Activated T-cell treated with anti-CD3 and anti-CD28 coated beads for 4 hours (primary cell): ENCODE measurements at places on chromosomes 11 and 22.

- no peak for DNase-seq
Measured at GRCh38 chr22:46030231-46030880, 53.4 kb upstream of the WNT7B start.

GRCh38 chr11:36702330-36703054 is 104.5 kb upstream of the RAG2 start:
- no peak for DNase-seq

DNA sequence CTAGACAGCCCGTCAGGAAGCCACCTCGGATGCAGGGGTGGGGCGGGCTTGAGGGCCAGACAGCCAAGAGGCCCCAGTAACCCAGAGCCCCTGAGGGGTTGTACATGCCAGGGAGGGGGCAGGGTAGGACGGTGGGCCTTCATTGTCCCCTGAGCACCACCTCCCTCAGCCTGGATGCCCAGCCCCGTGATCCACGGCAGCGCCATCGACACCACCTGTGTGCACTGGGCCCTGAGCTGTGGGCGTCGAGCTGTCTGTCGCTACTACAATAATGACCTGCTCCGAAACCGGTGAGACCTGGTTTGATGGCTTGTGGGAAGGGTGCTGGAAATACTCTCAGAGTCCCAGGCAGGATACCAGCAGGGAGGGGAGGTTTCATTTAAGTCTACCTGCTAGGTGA is 37.4 kb upstream of the TPBGL start:
- DNase-seq = no peak

DNA sequence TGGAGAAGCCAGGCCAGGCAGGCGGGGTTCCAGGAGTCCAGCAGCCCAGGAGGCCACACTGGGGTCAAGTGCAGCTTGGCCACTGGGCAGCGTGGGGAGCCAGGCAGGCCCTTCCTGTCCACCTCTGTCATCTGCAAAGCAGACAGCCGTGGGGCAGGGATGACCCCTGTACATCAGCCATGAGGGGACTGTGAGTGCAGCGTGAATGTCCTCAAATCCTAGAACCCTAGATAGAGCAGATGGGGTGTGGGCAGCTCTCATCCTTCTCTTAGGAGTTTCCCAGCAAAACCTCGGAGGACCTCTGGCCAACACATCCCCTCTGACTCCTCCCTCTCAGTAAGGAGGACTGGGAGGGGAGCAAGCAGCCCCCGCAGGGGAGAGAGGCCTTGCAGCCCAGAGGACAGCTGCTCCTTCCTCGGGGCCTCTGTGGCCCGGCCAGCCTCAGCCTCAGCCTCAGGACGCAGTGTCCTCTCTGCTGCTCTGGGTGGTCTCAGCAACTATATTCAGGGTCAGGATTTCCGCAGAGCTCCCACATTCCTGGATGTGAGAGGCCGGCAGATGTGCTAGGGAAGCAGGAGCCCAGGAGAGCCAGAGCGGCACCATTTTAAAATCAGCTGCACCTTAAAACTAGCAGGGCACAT is 820.5 kb downstream of the BRD1 start:
- DNase-seq = no peak

DNA sequence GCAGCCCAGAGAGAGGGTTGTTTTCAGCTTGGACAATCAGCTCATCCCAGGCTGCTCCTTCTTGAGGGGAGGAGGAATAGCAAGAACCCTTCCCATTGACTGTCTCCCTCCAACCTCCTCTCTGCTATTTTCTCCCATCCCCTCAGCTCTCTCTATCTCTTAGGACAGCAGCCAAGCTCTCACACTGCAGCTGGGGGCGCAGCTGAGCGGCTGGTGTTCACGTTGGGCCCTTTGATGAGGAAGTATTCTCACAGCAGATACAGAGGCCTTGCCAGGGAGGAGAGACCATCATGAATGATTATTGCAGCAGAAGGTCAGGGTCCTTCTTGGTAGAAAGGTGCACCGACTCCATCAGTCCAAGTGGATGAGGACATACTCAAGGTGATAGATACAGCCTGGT is 26.5 kb upstream of the CADM1 start:
- no peak for DNase-seq

GRCh38 chr11:33490842-33491370 is 209.7 kb downstream of the C11orf91 start:
- no peak for DNase-seq

DNA sequence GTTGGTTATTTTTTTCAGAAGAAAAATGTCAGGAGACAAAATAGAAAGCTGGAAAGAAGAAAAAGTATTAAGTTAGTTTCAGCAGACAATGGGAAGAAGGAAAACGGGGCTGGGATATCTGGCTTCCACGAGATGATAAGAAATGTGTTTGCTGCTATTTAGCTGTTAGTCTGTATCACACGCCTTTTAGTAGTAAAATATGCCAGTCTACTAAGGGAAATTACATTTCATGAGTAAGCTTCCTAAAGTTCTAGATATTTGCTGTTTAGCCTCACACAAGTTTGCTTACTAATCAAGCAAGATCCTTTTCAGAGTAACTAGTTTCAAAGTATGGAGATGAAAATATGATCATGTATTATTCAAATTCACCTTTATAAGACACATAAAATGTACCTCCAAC is 1.5 kb downstream of the OR51B4 start:
- no peak for DNase-seq
